ENCODE measurements at places on chromosomes 11 and 22.

DNA sequence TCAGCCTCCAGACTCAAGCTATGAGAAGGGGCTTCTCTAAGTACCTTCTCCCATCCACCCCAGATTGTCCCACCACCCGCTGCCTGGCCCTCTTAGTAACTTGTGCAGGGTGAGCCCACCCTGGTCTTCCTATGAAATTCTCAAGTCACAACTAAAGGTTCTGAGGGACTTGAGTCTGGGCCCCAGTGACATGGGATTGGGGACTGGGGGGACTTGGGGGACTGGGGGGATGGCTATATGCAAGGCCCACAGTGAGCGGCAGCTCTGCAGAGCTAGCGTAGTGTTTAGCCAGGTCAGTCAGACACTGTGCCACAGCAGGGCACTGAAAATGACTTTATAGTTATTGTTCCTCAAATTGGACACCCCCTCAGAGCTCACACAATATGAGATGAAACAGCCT lies 622.3 kb upstream of the CADM1 start:
- no peak for DNase-seq

GRCh38 chr11:9947231-9947864 lies 283.5 kb downstream of the SWAP70 start:
- DNase-seq, result no peak

- peak; percentile 26 for DNase-seq
Observed at GRCh38 chr11:82906236-82906635, 4.7 kb downstream of the DDIAS start.

DNA sequence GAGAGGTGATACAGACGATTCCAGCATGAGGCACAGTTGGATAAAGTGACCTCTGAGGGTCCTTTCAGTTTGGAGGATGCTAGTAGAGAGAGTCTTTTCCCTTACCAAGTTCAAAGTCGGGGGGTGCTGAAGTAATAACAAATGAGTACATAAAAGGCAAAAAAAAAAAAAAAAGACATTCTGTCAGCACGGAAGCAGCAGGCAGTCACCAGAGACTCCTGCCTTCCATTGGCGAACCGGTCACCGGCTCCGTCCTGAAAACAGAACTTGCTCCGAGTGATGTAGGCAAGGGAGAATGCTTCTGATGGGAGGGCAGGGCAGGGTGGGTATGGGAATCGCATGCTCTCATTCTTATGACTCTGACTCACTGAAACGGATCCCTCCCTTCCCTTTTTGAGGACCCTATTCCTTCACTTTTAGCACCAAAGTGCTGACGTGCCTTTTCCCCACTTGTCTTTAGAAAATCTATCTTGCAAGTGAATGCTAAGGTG lies 65.9 kb downstream of the PRR5L start:
- DNase-seq, result no peak

- no peak for DNase-seq
Observed at GRCh38 chr11:98434296-98434695, 586.5 kb upstream of the CNTN5 start.

GRCh38 chr11:119807841-119808240 lies 78.8 kb upstream of the NECTIN1 start:
- no peak for DNase-seq

- no peak for DNase-seq
Observed at GRCh38 chr11:19933801-19934488, 221.3 kb downstream of the NAV2 start.

DNA sequence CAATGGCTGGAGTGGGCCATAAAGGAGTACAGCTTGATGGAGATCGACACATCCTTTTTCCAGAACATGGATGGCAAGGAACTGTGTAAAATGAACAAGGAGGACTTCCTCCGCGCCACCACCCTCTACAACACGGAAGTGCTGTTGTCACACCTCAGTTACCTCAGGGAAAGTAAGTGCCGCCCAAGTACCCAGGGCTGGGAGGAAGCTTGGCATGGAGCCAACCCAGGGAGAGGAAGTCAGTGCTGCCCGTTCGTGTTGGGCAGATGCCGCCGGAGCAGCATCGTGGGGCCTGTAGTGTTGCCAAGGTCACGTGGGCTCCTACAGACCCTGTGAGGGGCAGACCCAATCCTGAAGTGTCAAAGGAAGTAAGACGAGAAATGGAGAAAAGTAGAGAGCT lies 78.9 kb downstream of the FLI1 start:
- DNase-seq, result no peak

DNA sequence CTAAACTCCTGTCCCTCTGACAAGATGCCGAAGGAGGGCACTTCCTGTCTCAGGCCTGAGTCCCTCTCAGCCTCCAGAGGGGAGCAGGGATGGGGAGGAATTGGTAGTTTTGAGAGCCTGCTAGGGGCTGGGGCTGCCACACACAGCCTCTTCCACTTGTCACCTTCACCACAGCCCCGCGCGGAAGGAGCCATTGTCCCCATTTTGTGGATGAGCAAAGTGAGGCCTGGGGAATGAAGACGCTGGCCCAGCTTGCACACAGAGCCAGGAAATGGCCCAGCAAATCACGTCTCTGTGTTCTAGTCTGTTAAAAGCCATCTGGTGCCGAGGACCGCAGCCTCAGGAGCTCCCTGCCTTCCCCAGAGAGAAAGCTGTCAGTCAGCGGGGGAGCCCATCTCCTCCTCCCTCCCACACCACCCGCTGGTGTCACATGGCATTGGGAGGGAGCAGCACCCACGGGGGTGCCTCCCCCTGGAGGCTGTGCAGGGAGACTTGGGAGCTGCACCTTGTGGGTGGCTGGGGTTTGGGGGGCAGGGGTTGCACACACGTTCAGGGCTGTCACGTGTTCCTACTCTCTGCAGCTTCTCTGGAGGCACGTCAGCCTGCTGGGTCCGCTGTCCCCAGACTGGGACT lies 34.6 kb downstream of the RASD2 start:
- no peak for DNase-seq

DNA sequence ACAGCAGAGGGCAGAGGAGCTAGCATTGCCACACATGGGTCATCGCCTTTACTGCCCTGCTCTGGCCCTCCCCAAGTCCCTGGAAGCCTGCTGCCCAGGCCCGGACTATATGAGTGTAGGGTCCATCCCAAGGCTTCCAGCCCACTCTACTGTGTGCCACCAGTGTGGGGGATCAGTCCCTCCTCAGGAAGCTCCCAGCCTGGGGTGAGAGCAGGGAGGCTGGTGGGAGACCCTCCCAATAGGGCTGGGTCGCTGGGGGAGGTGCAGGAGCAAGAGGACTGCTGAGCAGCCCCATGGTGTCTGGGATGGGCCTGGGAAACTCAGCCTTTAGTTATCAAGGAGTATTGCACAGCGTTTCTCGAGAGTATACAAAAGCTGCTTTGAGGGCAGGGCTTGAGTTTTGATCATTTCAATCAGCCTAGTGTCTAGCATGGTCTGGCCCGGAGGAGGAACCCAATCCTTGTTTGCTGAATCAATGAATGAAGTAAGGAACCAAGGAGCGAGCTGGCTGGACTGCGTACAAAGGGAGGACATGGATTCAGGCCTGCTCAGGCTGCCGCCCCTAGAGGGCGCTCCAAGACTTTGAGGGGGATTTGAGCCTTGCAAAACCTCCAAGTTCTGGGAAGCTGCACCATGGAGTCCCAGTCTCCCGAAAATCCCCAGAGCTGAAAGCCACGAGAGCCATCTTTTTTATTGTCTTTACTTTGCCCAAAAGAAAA lies 89.0 kb upstream of the PARVA start:
- DNase-seq, result peak; percentile 58

DNA sequence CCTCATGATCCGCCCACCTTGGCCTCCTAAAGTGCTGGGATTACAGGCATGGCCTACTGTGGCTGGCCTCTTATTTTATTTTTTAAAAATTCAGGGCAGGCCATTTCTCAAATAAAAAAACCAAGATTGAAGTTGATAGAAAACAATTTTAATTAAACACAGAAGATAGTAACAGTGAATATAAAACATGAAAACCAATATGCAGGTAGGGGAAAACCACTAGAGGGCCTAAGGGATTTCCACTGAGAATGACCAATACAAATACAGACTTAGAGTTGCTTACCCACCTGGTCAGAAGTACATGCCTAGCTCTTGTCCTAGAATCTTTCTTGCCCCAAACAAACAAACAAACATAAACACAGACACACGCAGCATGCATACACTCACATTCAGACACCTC lies 1.7 kb upstream of the RTCB start:
- peak; percentile 24 for DNase-seq

DNA sequence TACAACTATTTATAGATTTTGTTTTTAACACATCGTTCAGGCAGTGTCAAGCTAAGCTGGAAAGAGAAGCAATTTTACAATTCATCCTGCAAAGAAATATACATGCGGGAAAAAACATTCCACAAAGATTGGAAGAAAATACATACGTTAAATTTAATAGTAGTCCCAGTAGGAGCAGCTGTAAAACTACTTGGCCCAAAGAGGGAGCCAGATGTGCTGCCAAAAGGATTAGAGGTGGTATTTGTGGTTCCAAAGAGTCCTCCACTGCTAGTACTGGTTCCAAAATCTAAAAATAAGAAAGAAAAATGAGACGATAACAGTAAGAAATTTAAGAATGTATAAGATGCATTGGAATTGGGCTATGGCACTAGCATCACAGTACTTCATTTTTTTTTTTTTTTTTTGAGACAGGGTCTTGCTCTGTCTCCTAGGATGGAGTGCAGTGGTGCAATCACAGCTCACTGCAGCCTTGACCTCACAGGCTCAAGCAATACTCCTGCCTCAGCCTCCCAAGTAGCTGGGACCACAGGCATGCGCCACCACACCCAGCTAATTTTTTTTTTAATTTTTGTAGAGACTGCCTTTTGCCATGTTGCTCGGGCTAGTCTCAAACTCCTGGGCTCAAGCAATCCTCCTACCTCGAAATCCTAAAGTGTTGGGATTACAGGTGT lies 21.5 kb downstream of the NUP98 start:
- no peak for DNase-seq

- DNase-seq, result no peak
Observed at GRCh38 chr11:65298131-65298535, 16.5 kb upstream of the CDC42EP2 start.

GRCh38 chr11:116199182-116199581 lies 573.6 kb downstream of the BUD13 start:
- DNase-seq, result no peak

- peak; percentile 67 for DNase-seq
Observed at GRCh38 chr22:38981005-38981991, 849 bp upstream of the APOBEC3B start.

- DNase-seq, result peak; percentile 12
Observed at GRCh38 chr11:48116437-48117228, 100.0 kb upstream of the OR4B1 start.

- no peak for DNase-seq
Observed at GRCh38 chr11:112499153-112499880, 238.7 kb upstream of the PLET1 start.

- peak; percentile 20 for DNase-seq
Observed at GRCh38 chr11:22244986-22245592, 52.2 kb downstream of the ANO5 start.

DNA sequence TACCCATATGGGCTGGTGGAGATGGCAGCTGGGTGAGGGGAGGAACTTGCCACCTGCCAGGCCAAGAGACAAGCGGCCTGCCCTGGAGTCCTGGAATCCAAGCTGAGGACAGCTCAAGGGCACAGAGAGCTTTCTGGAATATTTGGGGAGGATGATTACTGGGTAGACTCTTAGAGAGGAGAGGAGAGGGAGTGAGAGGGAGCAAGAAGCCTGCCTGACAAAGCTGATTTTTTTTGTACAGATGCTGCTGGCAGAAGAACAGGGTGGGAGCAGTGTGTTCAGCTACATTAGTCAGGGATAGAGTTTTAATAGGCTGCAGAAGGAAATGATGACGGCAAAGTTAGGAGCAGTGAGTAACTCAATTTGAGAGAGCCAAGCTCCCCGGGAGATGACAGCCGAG lies 299.3 kb downstream of the NXPE2 start:
- no peak for DNase-seq

- no peak for DNase-seq
Observed at GRCh38 chr11:69115586-69116560, 39.9 kb upstream of the SMIM38 start.

Measured in HepG2 (cell line).